EL (cell line): ENCODE measurements at places on chromosomes 1 and 21.
A peak's percentile ranks its signal among the peaks of the same experiment; 100 is the strongest.

DNA sequence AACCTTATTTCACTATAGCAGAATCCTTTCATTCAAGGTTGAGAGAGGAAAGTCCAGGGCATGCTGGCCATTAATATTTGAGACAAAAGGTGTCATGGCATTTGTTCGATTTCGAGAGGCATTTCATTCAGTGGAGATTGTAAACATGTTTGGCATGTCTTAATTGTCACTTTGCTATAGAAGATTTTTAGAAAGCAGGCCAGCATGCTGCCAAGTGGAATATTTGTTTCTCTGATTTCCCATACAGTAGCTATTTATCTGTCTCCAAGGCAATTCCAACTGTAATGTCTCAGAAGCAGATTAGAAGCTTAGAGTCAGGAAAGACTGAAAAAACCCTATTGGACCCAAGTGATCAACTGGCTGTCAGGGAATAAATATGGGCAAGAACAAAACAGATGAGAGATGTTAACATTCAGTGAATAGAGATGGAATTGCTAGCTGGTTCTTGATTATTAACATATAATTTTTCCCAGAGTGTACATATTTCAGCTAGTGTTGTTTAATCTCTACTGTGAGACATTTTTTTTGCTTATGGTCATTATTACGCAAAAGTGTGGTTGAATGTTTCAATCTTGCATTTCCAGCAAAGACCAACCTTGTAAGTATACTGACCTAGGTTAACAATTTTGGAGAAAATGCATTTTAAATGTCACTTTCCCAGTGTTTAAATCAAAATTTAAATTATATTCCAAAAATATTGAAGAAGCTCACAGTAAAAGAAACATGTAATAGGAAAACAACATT, 174.6 kb downstream of the KCNK2 start:
- DNase-seq = no peak

DNA sequence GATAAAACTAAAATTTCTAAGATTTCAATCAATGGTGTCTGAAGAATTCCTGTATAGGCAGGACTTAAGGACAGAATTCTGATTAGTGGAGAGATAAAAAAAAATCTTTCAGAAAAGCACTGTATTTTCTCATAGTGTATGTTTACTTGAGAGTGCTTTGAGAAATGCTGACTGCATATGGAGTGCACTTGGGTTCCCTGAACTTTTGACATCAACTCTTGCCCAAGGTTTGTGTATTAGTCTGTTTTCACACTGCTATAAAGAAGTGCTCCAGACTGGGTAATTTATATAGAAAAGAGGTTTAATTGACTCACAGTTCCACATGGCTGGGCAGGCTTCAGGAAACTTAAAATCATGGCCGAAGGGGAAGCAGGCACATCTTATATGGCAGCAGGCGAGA, 275.0 kb downstream of the LRRC40 start:
- DNase-seq = no peak

DNA sequence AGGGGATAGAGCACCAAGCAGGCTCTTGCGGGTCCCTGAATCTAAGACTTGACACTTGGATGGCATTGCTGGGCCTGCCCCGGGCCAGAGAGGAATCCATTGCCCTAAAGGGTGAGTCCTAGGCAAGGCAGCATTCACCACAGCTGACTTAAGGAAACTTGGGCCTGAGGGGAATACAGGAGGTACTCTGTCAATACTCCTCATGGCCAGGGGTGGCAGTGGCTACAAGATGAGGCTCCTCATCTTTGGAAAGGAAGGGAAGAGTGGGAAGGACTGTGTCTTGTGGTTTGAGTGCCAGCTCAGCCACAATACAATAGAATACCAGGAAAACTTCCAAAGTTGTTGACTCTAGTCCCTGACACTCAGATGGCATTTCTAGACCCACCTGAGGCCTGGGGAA, 5.1 kb downstream of the KRTAP22-1 start:
- DNase-seq = no peak

- DNase-seq = peak; percentile 82
Measured at GRCh38 chr21:45142469-45143308, 68.3 kb downstream of the ADARB1 start.

GRCh38 chr1:99603699-99604560, 42.0 kb upstream of the PALMD start:
- peak; percentile 13 for DNase-seq

DNA sequence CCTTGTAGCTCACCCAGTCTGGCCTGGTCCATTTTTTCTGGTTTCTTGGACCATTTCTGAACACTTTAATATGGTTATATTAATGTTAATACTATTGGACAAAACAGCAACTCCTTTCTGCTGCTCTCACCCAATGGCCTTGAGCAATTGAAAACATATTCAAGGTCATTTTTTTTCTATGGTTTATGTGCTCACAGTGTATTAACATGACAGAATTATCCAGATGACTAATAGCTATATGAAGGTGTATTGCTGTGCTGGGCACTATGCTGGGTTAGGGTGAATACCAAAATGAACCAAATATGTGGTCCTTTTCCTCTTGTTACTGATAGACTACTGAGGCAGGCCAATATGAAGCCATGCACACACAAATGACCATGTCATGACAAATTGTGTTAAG, 591.6 kb upstream of the PLXNA2 start:
- DNase-seq = no peak

- peak; percentile 77 for DNase-seq
Measured at GRCh38 chr1:154324669-154325582, at the start of gene ATP8B2. Gene ATP8B2 (plus strand): TSS chr1:154325525. CDS start chr1:154328142, 2,617 bp downstream.

DNA sequence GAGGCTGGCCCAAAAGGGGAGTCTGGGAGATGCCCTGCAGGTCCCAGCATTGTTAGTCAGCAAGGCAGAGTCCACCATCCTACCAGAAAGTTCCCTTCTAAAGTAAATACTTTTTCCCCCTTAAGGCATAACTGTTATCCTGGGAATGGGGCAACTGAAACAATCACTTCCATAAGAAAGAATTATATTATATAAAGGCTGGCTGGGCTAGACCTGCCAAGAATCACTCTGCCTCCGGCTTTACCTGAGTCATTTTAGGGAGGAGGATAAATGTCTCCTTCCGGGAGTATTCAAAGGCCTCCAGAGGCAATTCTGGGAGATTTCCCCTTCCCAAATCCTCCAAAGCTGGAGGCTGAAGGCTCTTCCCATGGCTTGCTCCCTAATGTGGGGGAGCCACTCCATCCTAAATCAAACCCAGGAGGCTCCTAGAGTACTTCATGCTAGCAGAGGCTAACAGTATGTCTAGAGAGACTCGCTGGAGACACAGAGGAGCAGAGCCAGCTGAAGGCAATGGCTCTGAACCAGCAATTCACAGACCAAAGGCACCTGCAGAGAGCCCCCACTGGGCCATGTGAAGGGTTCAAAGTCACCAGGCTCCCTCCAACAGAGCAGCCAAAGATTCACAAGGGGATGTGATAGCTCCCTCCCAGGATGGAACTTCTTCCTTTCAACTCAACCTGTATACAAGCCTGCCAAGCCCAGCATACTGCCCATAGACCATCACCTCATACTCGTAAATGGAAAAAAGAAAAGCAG, 116.0 kb downstream of the ASTN1 start:
- no peak for DNase-seq

DNA sequence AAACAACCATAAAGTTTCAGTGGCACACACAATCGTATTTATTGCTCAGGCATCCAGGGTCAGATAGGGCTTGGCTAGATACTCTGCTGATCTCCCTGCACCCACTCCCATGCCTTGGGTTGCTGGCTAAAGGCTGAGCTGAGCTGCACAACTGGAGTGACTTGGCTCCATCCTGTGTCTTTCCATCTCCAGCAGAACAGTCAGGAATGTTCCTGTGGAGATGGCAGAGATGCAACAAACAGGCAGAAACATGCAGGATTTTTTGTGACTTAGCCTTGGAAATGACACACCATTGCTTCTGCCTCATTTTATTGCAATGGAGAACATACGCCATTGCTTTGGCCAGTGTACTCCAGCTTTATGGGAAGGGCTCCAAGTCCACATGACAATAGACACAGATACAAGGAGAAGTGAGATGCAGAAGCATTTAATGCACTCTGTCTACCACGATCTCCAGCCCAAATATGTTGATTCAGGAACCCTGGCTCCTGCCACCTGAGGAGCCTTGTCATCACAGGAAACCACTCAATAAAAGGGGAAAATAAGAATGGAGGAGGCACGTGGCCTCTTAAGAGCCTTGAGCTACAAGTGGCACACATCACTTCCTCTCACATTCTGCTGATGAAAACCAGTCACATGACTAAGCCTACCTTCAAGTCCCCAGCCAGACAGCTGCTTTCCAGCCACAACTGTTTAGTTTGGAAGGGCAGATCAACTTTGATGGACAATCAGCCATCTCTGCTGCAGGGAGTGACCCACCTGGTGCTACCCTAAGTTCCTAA, 10.1 kb upstream of the GUCA2B start:
- no peak for DNase-seq

- DNase-seq = no peak
Measured at GRCh38 chr1:182802006-182802803, 12.6 kb downstream of the NPL start.

- DNase-seq = no peak
Measured at GRCh38 chr1:116682641-116683221, 15.2 kb upstream of the IGSF3 start.

GRCh38 chr1:15245593-15246360, 1.2 kb upstream of the FHAD1 start:
- peak; percentile 32 for DNase-seq

DNA sequence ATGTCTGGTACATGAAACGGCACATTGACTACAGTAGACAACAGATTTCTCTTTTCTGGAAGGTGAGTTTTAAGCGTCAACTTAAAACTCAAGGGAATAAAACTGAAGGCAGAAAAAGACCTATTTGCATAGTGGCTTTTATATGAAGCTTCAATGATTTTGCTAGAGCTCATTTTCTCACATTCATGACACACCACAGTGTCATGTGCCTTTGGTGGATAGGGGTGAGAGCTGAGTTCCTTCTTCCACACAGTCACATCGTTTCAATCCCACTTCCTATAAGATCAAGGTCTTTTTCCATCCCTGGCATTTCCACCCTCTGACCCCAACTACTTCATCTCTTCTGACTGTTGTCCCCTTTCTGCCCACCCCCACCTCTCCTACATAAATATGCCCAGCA, 31.0 kb downstream of the IL12RB2 start:
- peak; percentile 19 for DNase-seq

- no peak for DNase-seq
Measured at GRCh38 chr21:31484219-31484618, 140.2 kb upstream of the TIAM1 start.

GRCh38 chr1:56630786-56631185, 14.3 kb upstream of the PRKAA2 start:
- DNase-seq = peak; percentile 7

GRCh38 chr1:87942165-87942564, 613.5 kb downstream of the LMO4 start:
- DNase-seq = no peak

- no peak for DNase-seq
Measured at GRCh38 chr1:105102371-105102770, 1352.7 kb downstream of the AMY1C start.

- DNase-seq = peak; percentile 18
Measured at GRCh38 chr1:229597877-229598276, 28.0 kb downstream of the TAF5L start.

- no peak for DNase-seq
Measured at GRCh38 chr1:231665726-231666125, 39.1 kb downstream of the DISC1 start.

DNA sequence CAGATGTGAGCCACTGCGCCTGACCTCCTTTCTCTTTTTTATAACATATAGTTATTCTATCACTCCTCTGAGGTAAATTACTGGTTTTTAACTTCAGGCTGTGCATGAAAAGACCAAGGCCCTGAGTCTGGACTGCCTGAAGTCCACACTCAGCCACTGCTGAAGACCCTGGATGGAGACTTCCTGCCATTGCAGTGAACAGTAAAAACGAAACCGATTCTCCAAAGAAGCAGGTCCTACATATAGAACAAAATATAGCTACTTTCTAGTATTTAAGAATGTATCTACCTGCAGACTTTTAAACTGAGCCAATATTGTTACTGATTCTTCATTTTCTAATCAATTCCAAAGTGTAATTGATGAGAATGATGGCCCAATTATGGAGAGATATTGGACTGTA, 232.8 kb downstream of the CHRM3 start:
- DNase-seq = peak; percentile 9

DNA sequence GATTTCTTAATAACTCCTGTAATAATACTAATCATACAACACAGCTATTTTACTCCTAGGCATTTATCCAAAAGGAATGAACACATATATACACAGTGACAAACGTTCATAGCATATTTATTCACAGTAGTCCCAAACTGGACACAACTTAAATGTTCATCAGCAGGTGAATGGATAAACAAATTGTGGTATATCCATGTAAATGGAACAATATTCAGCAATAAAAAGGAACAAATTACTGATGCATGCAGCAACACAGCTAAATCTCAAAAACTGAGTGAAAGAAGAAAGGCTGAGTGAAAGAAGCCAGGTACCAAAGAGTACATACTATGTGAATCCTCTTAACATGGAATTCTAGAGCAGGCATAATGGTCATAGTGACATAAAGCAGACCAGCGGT, 242.7 kb upstream of the USP24 start:
- no peak for DNase-seq

DNA sequence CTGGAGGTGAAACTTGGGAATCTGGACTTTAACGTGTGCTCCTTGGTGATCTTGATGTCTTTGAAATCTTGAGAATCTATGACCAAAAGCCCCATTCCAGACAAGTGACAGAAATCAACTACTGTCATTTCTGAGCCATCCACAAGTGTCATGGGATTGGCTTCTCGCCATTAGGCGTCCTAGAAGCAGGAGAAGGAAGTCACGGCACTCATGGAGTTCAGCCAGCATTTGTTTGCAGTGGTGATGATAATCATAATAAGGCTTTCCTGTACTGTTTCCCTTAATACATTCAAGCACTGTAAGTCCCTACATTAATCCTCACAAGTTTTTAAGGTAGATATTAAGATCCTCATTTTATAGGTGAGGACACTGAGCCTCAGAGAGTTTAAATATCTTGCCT, 11.9 kb downstream of the F5 start:
- no peak for DNase-seq

DNA sequence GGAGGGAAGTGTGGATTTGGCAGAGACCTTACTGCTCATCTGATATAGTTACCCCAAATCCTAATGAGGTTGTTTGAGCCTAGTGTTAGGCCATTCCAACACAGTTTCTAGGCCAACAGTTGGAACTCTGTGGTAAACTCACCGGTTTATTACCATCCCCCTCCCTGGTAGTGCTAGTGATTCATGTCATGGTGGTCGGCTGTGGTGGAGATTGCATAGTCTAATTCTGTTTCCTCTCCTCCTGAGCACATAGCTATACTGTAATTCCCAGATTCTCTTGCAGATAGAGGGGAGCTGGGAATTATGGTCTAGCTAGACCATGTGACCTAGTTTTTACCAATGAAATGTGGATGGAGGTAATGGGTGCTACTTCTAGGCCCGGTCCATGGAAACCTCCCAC, 123.7 kb upstream of the KIF26B start:
- DNase-seq = no peak

DNA sequence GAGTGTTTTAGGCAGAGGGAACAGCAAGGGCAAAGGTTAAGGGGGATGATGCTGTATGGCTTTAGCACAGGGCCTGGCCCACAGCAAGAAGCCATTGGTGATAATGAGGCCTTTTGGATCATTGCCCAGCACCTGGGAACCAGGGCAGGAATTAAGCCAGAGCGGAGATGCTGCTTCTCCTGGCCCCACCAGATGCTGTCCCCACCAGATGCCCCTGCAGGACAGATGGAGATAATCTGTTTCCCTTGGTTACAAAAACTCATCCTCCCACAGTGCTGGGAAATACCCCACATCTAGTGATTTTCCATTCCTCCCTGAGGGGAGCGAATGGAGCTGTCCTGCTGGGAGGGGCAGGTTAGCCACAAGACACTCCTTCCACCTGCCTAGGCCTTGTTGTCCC, 18.8 kb downstream of the OPRD1 start:
- DNase-seq = no peak

- DNase-seq = no peak
Measured at GRCh38 chr21:31752967-31753366, 21.0 kb upstream of the SCAF4 start.
